Activated T-helper 2 cell treated with anti-CD3 and anti-CD28 coated beads, Interferon-gamma antibody, Interleukin-2, Interleukin-4, amounts not matched to agents 10 μg/mL and 5 μg/mL and 100 μg/mL, durations not matched to agents 14 hours and 24 hours and 36 hours (primary cell): ENCODE measurements at places on chromosomes 3 and 15. TPM values are rescaled to one million over a fixed set of nuclear protein-coding genes. Genes with fewer than 3 reads are reported as not detected.

GRCh38 chr3:23385327-23385726 lies 182.2 kb downstream of the UBE2E2 start:
- no peak for DNase-seq

DNA sequence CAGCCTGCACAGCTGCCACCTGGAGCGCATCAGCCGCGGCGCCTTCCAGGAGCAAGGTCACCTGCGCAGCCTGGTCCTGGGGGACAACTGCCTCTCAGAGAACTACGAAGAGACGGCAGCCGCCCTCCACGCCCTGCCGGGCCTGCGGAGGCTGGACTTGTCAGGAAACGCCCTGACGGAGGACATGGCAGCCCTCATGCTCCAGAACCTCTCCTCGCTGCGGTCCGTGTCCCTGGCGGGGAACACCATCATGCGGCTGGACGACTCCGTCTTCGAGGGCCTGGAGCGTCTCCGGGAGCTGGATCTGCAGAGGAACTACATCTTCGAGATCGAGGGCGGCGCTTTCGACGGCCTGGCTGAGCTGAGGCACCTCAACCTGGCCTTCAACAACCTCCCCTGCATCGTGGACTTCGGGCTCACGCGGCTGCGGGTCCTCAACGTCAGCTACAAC lies 20.4 kb downstream of the NRROS start:
- DNase-seq: no peak

- no peak for DNase-seq
Measured at GRCh38 chr15:65399997-65400396, 22.2 kb upstream of the IGDCC3 start.

- DNase-seq: no peak
Measured at GRCh38 chr3:45191424-45191823, 34.7 kb downstream of the TMEM158 start.

- no peak for DNase-seq
Measured at GRCh38 chr15:94080989-94081605, 150.3 kb upstream of the MCTP2 start.

GRCh38 chr3:55172913-55173312 lies 245.1 kb upstream of the LRTM1 start:
- DNase-seq: no peak

Gene SLC22A13
- total RNA-seq: 0.51 and 0.78 TPM in 2 replicates

Gene RPL32
- total RNA-seq: 2,046 and 2,053 TPM in 2 replicates
